ENCODE measurements at places on chromosomes 11 and 22.
A peak's percentile ranks its signal among the peaks of the same experiment; 100 is the strongest.

DNA sequence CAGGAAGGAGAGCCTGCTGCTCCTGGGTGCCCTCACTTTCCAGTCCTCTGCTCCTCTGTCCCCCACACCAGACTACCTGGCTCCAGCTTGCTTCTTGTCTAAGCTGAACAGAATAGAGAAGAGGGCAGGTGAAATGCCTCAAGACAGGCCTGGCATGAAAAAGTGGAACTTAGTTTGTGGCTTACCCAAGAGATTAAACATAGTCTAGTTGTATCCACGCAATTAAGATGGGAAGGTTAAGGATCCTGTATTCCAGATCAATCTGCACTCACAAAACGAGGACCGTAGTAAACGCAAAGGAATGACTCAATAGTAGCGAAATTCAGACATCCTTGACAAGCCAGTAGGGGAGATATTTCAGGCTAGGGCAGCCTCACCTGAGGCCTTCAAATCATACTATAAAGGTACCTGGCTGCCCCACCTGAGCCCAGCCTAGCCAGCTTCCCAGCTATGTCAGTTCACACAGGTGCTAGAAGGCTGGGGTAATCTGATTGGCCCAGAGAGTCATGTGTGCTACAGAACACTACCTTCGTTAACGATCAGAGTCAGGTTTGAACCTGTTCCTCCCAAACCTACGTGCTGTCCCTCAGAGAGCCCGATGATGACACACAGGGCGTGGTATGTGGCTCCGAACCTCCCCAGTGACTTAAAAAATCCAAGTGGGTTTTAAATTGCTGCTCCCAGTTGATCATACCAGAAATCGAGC lies 46.5 kb downstream of the AHNAK start:
- DNase-seq, result no peak

DNA sequence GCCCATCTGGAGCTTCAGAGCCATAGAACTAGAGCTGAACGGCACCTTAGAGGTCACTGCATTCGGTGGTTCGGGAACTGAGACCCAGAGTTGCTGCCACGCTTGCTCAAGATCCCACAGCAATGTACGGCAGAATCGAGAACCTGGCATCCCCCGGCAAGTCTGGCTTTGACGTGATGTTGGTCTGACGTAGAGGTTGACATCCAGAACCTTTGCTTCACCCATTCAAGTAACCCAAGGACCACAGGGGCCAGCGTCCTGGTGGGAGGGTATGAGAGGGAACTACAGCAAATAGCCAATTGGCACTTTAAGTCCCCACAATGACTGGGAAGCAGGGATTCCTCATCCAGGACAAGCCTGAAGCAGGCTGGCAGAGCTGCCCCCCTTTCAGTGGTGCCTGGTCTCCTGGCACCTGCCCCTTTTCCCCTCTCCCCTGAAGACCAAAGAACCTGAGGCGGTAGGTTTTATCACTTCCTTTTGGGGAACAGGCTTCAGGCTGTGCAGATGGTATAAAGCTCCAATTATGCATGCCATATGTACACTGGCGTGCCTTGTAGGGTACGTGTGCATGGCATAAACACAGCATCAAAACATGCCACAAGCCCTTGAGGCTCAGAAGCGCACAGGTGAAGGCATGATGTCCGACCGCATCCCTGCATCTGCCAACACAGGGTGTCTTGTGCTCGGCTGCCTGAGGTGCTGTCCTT lies 15.3 kb upstream of the TEF start:
- no peak for DNase-seq

GRCh38 chr22:36386351-36386899 lies 1.3 kb downstream of the MYH9 start:
- DNase-seq, result peak; percentile 52

DNA sequence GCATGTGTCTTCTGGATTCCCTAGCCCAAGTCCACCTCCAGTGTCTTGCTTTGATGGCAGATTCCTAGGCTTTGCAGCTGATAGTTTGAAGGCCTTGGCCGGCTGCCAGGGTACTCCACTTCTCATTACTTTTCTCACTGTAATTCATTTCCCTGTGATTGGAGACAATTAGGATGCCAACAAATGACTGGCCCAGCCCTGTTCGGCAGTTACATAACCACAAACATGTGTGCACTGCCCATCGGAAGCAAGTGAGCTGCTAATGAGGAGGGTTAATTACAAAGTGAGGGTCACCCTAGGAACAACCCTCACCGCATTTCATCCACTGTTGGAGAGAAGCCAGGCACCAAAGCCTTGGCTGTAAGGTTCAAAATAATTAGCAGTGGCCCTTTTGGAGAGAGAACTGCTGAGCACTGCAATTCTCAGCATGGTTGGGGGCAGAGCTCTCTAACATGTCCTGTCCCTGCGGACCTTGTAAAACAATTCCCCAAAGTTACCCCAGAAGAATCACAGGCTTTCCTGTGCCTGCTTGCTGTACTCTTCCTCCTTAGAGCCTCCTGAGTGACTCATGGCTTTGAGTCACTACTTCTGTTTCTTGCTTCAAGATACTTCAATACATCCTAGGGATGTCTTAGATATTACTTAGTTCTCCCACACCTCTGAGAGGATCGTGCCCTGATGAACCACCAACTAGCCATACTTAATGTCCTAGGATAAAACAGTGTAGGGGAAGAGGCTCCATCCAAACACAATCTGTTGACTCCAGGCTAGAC lies 109.7 kb upstream of the GALNT18 start:
- DNase-seq, result no peak

DNA sequence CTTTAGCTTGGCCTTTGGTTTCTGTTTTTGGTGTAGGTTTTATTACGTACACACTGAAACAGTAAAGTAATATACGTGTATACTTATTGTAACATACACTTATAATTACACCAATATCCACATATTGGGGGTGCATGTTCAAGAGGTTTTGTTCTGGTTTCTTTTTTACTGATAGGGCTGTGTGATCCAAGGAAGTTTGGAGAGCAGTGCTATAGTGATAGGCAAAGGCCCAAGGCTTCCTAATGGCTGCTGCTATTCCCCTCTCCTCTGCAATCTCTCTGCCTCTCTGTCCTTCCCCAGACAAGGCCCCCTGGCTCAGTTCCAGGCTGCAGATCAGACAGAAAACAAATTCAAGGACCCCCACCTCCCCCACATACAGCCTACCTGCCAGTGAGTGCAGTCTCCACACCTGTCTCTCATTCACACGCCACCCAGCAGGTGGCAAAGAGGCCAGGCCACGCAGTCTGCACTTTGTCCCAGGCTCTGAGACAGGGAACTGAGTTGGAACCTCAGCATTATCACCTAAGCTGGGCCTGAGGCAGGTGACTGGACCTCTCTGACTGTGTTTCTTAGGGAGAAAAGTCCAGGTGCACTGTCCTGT lies 15.1 kb downstream of the TMEM184B start:
- no peak for DNase-seq

DNA sequence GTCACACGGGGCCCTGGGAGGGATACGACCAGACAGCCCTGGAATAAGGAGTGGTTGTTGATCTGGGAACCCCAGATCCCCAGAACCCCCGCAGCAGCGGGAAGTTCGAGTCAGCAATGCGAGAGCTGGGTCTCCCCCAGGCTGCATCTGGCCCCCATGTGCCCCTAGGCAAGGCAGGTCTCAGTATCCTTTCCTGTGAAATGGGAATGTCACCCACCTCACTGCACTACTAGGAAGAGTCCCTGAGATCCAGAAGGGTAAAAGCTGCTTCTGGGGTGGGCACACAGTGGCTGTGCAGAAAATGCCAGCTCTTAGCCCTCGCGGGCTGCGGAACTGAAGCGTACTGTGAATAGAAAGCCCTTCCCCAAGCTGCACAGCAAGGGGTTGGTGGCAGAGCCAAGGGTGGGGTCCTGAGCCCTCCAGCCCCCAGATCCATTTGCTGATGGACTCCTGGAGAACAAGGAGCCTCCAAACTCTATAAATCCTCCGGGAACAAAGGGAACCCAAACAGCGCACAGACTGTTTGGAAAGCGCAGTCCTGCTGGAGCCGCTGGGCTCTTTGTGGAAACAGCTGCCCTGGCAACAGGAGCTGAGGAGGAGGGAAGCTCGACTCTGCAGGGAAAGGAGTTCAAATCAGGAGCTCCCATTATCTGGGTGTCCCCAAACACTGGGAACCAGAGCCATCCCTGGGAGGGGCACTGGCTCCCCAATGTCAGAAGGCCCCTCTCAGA lies 68.2 kb upstream of the SHISAL1 start:
- no peak for DNase-seq

DNA sequence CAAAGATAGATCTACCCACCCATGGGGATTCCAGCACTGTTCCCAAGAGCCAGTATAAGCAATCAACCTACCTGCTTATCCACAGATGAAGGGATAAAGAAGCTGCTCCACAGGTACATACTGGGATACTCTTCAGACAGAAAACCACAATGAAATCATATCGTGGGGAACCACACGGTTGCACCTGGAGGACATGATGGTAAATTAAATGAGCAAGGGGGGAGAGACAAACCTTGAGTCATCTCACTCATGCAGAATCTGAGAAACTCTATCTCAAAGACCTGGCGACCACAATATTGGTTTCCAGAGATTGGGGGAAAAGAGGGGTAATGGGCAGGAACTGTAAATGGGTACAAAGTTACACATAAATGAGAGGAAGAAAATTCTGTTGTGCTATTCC lies 14.5 kb downstream of the RGL4 start:
- no peak for DNase-seq

GRCh38 chr22:49873228-49873940 lies 19.7 kb downstream of the ZBED4 start:
- no peak for DNase-seq

- DNase-seq, result no peak
Measured at GRCh38 chr11:12494699-12495098, 117.3 kb downstream of the PARVA start.

- no peak for DNase-seq
Measured at GRCh38 chr11:15926071-15926470, 430.3 kb downstream of the SOX6 start.

DNA sequence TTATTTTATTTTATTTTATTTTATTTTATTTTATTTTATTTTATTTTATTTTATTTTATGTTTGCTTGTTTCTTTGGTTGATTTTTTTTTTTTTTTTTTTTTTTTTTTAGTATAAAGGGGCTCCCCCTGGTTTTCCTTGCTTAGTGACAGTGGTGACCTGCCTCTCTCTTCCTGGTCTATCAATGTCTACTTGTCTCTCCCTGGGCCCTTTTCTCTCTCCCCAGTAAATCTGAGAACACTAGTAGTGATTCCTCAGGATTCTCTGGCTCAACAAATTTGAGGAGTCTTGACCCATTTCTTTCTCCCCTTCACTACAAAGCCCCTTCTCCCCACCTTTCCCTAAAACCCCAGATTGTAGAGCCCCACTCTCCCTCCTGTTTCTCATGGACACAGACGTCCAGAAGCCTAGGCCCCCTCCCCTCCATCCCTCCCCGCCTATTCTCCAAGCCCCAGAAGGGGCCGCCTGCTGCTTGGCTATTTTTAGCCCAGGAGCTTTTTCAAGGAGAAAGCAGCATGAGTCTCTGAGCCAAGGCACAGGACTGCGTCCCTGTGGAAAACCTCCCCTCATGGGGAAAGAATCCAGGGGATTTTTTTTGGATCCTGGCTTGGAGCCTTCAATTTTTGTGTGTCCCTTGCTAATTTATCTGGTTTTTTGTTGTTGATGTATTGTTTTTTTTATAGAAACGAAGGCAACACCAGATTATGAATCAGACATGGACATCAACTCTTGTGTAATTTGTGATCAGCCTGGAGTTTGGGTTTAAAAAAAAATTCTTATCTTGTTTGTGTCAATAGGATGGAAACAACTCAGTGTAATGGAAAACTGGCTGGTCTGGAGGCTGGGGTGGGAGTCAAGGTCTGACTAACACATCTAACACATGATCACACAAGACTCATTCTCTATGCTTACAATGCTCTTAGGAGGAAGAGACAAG lies 17.5 kb upstream of the ACCSL start:
- DNase-seq, result no peak

DNA sequence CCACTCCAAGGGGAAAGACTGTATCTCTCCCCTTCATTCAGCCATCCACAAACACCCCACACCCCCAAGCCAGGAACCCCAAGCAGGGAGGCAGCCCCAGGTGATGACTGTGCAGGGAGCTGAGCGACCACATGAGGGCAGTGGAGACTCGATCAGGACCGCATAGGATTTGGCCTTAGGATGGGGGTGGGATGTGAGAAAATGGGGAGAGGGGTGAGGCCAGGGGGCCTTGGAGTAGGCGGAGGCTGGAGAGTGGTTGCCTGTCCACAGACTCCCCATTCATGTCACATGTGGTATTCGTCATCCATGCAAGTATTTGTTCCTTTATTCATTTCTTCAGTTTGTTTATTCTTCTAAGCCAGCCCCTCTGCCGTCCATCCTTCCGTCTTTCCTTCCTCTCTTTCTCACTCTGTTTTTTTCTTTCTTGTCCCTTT lies 2.7 kb upstream of the RHOD start:
- no peak for DNase-seq

DNA sequence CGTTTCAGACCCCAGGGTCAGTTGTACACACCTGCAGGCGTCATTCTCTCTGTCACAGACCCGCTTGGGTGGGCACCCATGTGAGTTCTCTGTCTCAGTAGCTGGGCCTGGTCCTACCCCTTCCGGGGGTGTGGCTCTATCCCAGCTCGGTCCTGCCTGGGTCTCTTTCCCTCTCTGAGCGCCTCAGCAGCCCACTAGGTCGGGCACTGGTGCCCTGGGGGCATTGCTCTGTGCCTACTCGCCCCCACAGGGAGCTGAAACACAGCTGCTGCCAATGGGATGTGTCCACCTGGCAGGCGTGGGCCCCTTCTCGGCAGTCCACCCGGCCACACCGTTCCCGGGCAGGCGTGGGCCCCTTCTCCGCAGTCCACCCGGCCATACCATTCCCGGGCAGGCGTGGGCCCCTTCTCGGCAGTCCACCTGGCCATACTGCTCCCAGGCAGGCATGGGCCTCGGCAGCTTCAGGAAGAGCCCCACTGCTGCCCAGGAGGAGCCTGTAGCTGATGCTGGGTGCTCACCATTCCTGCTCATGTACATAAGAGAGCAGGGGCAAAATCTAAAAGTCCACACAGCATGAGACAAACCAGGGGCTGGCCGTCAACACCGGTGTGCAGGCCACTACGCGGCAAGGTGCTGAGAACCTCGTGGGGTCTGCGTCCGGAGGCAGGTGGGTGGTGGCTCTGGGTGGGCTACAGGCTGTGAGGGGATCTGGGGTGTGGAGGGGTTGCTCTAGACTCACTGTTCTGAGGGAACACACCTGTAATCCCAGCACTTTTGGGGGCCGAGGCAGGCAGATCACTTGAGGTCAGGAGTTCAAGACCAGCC lies 12.3 kb downstream of the MLC1 start:
- no peak for DNase-seq

- no peak for DNase-seq
Measured at GRCh38 chr11:13315517-13316432, 38.2 kb downstream of the BMAL1 start.
